Activated CD4-positive, alpha-beta T cell treated with anti-CD3 and anti-CD28 coated beads, Interleukin-2, Interleukin-6, amounts not matched to agents 100 ng/mL and 50 ng/mL, durations not matched to agents 16 hours and 8 hours (primary cell): ENCODE measurements at places on chromosomes 3 and 15.

- no peak for DNase-seq
These were observed 47.3 kb upstream of the TCF12 start for GRCh38 chr15:56871185-56871584.

- DNase-seq, result no peak
These were observed 225.6 kb downstream of the PDZRN3 start for GRCh38 chr3:73399106-73399505.

- no peak for DNase-seq
These were observed 20.5 kb downstream of the EXOSC7 start for GRCh38 chr3:44996556-44996969.

DNA sequence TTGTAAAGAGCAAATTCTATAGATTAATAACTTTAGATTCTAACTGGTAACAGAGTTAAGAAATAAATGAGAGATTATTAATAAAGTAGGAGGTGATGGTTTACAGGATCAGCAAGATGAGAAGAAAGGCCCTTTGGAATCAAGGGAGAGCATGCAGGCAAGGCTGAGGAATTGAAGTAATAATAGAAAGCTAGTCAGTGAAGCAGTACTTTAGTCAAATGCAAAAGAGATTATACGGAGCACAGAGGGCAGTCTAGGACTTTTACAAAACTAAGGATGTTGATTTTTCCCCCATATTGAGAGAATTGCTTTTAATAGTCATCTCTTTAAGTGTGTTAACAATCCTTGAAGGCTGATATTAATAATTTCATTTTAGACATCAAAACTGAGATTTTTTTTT, 146.4 kb downstream of the ROBO2 start:
- no peak for DNase-seq

DNA sequence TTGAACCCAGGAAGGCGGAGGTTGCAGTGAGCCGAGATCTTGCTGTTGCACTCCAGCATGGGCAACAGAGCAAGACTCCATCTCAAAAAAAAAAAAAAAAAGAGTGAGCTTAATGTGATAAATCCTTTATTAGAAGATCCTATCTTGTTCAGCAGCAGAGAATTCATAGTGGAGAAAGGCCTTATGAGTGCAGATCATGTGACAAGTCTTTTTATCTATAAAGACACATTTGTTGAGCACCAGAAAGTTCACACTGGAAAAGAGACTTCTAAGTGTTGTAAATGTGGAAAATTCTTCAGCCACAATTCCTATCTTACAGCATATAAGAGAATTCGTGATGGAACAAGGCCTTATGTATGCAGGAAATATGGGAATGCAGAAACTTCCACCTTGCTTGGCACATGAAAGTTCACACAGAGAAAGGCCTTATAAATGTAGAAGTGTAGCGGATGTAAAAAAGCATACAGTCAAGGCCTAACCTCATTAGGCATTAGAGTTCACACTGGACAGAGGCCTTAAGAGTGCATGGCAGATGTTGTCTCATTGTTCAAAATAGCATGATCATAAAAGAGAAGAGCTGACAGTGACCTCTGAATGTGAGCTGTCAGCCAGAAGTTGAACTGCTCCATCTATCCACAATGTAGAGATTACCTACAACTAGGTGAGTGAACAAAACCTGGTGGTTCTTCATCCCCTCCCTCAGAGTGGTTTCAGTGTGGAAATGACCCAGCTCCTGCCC, 16.7 kb downstream of the ADAM10 start:
- DNase-seq, result no peak

DNA sequence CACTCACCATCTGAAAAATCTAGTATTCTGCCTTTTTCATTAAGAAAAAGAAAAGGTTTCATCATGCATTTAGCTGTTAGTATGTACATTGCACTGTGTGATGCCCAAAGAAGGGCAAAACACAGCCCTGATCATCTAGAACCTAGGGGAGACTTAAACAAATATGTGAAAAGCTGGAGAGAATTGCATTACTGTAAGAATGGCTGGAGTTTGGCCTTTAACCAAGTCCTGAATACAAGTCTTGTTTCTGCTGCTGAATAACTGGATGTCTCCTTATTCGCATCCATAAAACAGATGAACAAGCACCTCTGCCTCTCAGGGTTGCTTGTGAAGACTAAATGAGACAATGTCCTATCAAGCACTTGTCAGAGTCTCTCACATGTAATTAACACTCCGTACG, 233.4 kb upstream of the LRTM1 start:
- DNase-seq, result no peak

DNA sequence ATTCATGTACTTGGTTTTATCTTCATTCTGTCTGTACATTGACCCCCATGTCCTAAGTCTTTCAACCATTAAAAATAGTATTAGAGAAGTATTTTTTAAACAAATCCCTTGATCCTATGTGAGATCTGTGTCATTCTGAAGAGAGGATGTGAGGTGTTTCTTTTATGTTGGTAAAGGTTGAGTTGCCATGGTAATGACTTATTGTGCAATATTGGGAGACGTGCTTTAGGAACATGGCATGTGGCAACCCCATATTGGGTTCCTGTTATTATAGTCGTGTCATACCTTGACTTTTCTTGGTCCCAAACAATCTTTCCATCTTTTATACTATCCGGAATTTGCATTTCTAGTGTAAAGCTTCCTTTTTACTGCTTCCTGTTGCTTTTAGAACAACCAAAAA, 203.1 kb downstream of the KCNAB1 start:
- no peak for DNase-seq

- DNase-seq, result no peak
These were observed 4.7 kb downstream of the CSNK1G1 start for GRCh38 chr15:64351265-64351664.
